ENCODE measurements at places on chromosomes 16 and 17.
A peak's percentile ranks its signal among the peaks of the same experiment; 100 is the strongest.

GRCh38 chr17:37816950-37817349, 72.1 kb upstream of the HNF1B start:
- DNase-seq = no peak

GRCh38 chr16:4306470-4307214, 9.2 kb upstream of the GLIS2 start:
- DNase-seq = no peak

- DNase-seq = no peak
Observed at GRCh38 chr17:74803388-74803930, 27.3 kb upstream of the NAT9 start.

DNA sequence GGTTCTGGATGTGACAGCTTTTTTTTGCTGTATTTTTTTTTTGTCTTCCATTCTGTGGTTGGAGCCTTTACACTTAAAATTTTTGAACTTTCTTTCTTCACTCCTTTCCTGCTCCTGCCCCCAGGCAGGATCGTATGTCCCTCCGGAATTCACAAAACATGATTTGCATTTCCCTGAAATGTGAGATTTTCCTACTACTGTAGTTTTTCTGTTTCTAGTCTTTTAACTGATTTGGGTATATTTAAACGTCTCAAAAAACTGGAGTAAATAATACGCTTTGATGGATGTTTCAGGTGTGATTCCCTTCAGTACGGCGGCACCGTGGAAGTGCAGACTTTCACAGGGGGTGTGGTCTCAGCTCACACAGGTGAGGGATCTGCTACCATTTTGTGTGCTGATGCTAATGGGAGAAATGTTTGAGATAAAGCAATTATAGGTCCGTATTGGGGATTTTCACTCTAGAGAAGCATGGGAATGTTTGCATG, 686 bp downstream of the SRCAP start:
- no peak for DNase-seq

GRCh38 chr16:89982318-89982717, 33.8 kb downstream of the DEF8 start:
- DNase-seq = no peak

GRCh38 chr16:23119570-23119969, 29.7 kb downstream of the USP31 start:
- DNase-seq = no peak

DNA sequence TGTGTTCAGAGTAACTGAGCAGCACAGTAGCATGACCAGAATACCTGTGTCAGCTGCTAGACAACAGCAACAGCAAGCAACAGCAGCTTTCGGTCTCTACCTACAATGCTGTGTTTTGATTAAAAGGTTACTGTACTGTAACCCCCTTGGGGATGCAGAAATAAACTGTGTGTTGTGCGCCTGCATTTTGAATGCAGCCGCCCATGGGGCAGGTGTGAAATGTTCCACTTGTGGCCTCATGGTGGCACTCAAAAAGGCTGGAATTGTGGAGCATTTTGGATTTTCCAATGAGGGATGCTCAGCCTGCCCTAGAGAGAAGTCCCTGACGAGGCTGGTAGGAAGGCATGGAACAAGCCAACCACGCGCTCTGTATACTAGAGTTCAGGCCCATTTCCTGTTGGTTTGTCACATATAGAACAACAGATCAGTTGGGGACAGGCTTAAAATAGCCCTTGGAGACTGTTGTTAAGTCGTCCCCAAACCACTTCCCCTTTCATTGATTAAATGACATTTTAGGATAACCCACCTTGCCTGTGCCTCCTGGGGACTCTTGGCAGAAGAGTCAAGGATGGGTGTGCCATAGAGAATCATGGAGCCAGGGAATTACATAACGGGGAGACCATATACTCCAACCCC, 27.1 kb downstream of the SCPEP1 start:
- DNase-seq = no peak

- no peak for DNase-seq
Observed at GRCh38 chr16:53673189-53673588, 30.5 kb downstream of the RPGRIP1L start.

DNA sequence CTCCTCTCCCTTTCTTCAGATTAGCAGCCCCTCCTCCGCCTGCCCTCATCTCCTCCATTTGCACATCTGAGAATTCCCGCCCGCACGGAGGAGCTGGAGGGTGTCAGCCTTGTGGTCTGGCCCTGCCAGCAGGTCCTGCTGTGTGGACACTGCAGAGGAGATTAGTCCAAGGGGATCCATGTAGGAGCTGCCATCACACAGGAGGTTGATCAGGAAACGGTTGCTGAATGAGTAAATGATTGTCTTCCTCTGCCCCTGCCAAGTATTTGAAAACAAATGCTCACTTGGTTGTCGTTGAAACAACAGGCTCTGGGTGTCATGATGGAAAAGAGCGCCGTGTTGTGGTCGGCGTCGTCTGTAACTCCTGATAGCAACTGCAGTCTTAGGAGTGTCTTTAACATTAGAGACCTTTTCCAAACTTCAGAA, 63.8 kb upstream of the CHMP6 start:
- no peak for DNase-seq

DNA sequence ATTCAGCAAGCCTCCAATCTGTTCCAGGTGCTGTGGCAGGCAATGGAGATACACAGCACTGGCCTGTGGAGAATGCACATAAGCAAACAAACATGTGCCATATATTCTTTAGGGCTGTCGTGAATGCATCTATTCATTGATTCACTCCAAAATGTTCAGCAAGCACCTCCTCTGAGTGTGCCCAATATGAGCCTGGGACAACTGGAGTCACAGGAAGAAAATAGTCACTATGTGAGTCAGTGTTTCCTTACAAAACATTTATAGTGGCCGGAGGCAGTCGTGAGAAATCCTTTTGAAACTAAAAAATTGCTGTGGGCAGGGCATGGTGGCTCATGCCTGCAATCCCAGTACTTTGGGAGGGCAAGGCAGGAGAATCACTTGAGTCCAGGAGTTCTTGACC, 310.1 kb downstream of the CA10 start:
- DNase-seq = no peak

DNA sequence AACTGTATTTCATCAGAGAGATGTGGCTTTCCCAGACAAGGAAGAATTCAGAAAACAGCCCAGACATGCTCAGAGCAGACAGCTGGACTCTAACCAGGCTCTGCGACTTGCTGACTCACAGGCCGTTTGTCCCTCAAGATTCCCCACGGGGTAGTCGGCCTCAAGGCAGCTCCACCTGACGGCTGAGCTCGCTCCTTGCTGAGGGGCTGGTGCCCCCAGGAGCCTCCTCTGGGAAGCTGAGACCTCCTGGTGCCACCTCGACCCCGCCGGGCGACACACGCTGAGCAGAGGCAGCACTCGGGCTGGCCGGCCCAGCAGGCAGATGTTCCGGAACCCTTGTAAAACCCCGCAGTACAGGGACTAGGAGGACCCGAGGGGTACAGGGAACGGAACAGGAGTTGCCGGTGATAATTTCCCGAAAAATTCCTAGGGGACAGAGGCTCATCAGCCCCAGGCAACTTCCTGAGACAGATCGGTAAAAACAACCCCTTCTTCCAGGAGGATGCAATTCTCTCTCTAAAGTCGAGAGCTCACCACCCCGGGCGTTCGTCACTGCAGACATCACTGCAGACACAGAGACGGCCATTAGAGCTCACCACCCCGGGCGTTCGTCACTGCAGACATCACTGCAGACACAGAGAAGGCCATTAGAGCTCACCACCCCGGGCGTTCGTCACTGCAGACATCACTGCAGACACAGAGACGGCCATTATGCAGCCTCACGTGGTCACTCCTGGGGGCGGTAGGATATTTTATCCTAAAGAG, 19.9 kb downstream of the RPH3AL start:
- DNase-seq = no peak

DNA sequence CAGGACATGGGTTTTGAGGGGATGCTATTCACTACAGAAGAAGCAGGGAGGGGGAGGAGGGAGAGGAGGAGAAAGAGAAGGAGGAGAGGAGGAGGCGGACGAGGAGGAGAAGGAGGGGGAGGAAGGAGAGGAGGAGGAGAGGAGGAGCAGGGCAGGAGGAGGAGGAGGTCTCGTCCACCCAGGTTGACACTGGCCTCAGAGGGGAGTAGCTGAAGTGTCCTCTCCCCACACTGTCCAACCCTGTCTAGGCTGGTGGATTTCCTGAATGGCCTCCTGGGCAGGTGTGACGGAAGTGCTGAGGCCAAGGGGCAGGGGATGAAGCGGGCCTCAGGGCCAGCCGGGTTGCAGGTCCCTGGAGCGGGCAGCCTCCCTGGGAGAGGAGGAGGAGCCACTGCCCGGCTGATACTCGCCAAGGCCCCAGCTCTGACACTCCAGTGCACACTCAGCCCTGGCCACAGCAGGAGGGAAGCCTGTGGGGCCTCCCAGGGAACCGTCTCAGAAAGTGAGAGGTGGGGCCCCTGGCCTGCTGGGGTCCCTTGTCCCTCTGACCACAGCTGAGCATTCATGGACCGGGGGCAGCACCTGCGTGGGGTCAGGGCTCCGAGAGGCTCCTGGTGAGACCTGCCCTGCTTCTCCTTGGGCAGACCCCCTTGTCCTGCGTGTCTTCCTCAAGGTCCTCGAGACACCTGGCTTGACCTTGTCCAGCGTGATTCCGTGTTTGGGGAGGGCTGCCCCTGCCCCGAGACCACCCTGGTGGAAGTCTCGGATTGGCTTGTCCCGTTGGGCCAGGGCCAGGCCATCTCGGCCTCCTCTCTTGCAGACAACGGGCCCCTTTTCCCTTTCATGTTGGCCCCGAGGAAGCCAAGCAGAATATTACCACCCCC, 200.6 kb upstream of the CIBAR2 start:
- DNase-seq = no peak

DNA sequence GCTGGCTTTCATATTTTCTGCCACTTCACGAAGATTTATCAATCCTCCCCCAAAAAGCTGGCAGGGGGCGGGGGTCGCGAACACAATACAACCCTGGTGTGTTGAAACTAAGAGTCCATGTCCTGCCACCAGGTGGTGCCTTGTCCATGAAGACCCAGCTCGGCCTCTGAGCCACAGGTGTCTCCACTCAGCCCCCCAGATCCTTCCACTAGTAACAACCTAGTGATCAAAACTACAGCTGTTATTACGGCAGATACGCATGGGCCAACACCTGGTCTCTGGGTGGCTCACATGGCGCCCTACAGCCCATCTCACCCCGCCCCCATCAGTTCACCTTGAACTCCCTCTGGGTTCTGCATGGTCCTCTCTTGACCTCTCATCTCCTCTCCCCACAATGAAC, 27.7 kb downstream of the USP7 start:
- DNase-seq = peak; percentile 40

DNA sequence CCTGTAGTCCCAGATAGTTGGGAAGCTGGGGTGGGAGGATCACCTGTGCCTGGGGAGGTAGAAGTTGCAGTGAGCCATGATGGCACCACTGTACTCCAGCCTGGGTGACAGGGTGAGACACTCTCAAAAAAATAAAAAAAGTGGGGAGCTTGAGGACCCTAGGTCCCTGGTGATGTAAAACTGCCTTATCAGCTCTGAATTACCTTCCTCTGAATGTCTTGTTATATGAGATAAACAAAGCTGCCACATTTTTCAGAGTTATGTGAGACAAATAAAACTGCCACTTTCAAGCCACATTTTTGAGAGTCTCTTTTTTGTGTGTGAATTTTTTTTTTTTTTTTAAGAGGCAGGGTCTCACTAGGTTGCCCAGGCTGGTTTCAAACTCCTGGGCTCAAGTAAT, 32.0 kb upstream of the B4GALNT2 start:
- DNase-seq = no peak

DNA sequence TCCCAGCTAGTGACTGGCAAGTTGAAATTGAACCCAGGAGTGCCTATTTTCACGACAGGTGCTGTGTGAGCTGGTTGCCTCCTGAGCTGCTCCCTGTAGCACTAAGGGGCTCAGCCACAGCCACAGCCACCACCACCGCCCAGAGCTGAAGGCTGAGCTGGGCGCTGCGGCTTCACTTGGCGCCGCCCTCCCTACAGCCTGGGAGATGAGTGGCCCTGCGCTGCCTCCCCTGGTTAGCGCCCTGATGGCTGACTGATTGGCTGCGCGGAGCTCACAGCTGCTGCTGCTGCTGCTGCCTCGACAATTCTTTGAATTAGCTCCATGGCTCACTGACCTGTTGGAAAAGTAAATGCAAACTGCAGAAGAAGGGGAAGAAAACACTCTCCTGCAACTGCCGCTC, 91.8 kb upstream of the TMEM132E start:
- no peak for DNase-seq

- DNase-seq = no peak
Observed at GRCh38 chr16:4246777-4247459, 5.0 kb upstream of the SRL start.

DNA sequence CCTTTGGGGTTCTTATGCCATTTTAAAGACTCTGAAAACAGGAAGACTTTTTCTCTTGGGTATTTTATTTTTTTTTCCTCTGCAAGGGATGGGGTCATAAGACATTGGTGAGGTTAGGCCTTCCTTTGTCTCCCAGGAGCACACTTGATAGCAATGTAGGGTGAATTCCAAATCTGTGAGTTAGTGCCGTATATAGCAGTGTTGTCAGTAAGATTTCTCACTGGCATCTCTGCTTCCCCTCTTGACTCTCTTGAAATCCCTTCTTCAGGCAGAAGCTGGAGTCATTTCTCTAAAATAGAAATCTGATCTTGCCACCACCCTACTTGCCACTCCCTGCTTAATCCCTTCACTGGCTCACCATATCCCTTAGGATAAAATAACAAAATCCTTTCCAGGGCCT, 529.7 kb downstream of the WWOX start:
- DNase-seq = no peak

DNA sequence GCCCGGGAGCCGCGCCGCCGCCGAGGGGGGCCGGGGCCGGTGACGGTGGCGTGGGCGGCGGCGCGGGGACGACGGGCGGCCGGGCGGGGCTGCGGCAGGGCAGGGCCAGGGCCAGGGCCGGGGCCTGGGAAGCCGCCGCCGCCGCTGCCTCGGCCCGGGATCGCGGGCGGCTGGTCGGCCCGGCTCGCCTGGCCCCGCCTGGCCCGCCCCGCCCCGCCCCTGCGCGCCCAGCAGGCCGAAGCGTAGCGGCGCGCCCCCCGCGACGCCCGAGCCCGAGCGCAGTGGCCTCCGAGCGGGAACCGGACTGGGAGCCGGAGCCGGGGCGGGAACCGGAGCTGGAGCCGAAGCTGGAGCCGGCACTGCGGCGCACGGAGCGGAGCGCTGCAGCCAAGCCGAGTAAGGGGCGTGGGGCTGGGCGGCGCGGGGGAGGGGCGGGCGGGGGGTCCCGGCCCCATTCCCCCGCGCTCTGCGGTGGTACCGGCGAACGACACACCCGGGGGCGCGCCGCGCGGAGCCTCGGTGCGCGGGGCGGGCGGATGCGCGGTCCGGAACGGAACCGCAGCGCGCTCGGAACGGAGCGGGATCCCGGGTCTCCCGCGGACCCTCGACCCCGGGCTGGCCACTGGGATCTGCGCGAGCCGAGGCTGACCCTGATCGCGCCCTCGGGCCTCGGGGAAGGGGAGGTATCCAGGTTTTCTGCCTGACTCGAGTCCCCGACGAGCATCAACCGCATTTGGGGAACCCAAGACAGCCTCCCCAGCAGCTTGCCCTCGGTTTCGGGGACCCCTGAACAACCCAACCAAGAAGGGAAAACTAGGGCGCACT, at the start of gene BEAN1:
Gene BEAN1, plus strand, starts transcription at position 260 of the 825 bp plus-strand sequence. CDS start 10,382 bp downstream, outside the sequence.
- DNase-seq = no peak

DNA sequence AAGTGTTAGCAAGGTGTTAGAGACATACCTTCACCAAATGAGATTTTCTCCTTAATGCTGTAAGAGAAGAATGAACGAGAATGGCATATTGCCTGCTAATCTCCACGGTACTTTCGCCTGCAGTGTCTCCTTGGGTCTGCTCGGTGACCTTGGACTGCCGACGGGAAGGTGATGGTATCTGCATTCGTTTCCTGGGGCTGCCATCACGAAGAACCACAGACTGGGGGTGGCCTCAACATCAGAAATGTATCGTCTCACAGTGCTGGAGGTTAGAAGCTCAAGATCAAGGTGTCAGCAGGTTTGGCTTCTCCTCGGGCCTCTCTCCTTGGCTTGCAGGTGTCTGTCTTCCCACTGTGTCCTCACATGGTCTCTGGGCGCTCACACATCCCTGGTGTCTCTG, 86.3 kb upstream of the TNRC6C start:
- no peak for DNase-seq
